Femur (tissue), 1 donor: ENCODE measurements at places on chromosomes 11 and 22.

DNA sequence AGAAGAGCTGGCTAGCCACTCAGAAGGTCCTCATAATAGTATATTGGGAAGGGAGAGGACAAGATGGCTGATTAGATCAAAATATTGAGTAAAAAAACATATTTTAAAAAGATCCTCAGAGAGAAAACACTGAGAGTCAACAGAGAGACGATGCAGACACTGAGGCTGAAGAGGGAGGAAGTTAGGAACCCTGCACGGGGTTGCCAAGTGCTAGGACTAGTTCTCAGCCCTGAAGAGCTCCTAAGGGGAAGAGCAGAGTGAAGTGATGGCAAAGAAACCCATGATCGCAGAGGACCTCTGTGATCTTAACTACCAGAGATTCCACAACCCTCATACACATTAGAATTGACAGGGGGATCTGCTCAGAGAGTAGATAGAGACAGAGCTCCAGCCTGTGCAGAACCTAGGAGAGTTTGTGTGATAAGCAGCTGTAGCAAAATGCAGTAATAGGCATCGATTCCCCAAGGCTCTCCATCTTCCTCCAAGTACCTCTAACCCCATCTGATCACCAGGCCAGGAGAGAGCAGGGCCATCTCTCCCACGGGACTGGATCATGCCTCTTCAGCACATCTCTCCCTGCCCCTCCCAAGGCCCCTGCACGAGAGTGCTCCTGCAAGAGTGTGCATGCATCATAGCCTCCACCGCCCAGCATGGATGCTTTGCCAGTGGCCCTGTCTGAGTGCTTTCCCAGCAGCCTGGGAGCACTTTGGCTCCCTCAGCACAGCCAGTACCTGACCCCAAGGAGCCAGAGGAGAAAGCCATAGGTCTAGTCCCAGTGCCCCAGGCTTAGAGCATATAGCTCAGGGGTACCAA lies 41.2 kb upstream of the ARL14EP start:
- no peak for DNase-seq

DNA sequence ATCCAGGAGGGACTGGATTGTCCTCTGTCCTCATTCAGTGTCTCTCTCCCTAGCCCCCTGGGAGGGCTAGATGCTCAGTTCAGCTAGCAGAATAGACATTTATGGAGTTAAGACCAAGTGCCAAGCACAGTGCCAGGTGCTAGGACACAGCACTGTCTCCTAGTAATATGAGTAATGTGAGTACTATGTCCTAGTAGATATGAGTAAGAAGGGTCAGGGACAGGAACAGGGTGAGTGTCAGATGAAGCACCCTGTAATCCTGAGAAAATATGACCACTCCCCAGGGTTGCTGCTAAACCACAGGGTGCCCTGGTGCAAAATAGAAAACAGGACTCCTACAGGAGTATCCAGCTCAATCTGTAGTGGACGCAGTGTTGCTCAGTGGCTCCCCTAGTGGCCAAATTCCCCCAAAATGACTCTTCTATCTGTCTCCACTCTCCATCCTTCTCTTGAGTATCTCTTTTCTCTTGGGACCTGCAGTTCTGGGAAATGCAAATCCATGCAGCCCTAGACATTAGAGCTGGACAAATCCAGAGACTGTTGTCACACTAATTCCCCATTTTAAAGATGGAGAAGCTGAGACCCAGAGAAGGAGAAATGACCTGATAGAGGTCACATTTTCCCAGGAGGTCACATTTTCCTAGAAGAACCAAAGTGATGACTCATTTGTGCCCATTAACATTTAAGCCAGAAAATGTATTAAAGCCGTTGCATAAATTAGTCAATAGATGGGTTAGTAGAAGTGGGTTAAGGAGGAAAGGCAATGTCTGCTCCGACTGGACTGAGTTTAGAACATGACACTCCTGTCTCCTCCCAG lies 214.3 kb downstream of the NXPE2 start:
- DNase-seq, result no peak

- no peak for DNase-seq
Observed at GRCh38 chr22:33864723-33865130, 55.5 kb downstream of the LARGE1 start.

- no peak for DNase-seq
Observed at GRCh38 chr11:7514099-7514591, 346 bp downstream of the PPFIBP2 start.

GRCh38 chr11:126624506-126624905 lies 269.0 kb downstream of the ST3GAL4 start:
- DNase-seq, result no peak

- no peak for DNase-seq
Observed at GRCh38 chr11:75771646-75772410, 3.2 kb downstream of the DGAT2 start.

DNA sequence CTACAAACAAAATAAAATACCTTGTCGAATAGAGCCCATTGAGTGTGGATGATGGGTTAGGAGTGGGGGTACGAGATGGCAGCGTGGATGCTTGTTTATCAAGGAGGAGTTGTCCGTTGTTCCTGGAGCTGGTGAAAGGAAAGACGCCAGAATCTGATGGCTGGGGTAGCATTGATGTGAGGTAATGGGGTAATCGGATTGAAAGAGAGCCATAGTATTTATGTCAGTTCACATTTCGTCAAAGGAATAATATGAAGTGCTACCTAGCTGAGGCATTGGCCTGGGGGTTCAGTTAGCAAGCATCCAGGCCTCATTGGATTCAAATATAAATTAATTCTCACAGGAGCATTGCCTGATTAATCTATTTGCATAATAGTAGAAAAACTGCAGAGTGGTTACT lies 16.9 kb upstream of the DBX1 start:
- DNase-seq, result no peak

- no peak for DNase-seq
Observed at GRCh38 chr11:10893714-10894151, 35.9 kb upstream of the ZBED5 start.

DNA sequence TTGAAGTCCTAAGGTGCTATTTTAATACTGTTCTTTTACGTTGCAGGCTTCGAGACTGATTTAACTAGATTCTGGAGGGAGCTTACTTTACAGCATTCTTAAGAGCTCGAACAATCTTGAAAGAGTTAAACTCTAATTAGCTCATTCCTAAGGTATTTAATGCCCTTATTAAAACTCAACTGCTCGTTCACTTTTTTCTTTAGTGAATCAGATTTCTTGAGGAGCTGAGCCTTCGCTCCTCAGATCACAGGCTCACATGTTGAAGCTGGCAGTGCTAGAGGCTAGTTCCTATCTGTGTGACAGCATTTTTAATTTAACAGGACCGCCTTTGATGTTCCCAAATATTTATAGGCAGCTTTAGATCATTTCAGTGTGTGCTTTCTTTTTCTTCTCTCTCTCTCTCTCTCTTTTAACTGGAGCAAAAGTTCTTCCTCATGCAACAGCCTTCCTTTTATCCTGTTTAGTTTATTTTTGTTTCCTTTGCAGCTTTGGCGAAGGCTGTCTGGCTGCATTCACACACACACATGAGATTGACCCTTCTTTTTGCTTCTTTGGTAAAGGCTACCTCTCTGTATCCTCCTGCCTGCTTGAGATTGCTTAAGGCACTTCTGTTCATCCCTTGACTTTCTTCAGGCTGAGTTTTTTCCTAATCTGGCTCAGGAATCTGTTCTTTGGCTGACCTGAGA lies 21.0 kb downstream of the ZNRF3 start:
- no peak for DNase-seq

- DNase-seq, result no peak
Observed at GRCh38 chr22:39663751-39664150, 93.2 kb downstream of the CACNA1I start.

GRCh38 chr11:130882138-130882551 lies 34.1 kb downstream of the SNX19 start:
- peak; percentile 50 for DNase-seq

DNA sequence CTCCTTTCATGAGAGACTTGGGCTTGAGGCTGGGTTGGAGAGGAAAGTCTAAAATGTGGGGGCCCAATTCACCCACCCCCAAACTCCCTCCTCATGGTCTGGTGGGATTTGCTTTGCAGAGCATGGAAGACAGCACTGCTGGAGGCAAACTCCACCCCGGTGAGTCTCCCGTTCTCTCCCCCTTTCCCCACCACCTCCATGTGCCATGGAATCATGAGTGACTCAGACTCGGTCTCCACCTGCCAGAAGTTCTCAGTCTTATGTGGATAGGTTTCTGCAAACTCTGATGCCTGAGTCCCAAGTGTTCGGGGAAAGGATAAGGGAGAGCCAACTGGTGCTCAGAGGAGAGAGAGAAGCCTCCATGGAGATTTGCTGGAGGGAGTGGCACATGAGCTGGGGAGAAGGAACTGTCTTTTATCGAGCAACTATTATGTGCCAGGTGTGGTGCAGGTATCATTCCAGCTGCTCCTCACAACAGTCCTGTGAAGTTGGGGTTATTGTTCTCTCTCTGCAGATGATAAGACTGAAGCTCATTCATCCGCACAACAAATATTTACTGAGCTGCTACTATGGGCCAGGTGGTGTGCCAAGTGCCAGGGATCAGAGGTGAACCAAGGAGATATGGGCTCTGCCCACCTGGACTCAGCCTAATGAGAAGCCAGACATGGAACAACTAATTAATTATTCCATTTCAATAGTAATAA lies 6.6 kb downstream of the PLEKHB1 start:
- no peak for DNase-seq

DNA sequence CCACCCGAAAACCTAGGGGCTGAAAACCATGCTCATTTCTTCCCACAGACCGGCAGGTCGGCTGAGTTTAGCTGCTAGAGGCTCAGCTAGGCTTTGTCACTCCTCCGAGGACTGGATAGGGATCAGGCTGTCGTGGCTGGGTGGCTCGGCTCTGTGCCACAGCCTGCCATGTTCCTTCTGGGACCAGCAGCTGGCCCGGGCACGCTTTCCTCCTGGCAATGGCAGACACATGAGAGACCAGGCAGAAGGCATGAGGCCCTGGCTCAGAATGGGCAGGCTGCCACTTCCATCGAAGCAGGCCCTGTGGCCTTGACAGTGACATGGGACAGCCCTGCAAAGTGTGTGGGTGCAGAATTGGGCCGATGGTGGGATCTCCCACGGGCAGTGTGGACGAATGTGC lies 20.9 kb downstream of the PARVG start:
- no peak for DNase-seq

- no peak for DNase-seq
Observed at GRCh38 chr11:44589301-44589700, 23.8 kb downstream of the CD82 start.

GRCh38 chr11:128261011-128261421 lies 326.3 kb downstream of the ETS1 start:
- DNase-seq, result no peak

DNA sequence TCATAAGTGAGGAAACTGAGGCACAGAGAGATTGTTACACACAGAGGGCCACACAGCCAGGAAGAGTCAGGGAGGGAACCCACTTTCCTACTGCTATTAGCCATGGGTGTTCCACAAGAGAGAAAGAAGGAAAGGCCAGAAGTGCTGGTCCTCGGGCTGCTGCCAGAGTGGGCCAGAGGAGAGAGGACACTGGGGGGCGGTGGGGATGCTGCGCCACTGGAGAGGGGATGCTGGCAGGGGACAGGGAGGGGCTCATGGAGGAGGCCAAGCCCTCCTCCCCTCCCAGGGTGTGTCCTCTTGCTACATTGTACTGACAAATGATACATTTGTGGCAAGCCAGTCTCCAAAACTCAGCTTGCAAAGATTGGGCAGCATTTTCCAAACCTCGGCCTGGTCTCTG lies 9.9 kb downstream of the IL10RA start:
- no peak for DNase-seq

DNA sequence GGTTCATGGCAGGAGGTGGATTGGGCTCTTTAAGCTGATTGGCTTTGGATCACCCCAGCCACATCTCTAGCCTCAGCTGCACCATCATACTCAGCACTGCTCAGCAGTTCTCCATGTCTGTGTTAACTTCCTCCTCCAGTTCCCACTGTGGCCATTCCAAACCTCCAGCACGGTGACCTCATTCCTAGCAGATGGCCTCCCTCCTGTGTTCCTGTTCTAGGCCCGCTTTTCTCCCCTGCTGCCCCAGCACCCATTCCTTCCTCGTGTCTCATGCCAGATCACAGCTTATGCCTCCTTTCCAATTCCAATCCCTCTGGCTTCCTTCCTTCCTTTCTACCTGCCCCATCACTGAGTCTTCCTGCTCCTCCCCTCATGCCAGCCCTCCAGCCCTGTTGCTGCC lies 96.1 kb downstream of the MICAL2 start:
- DNase-seq, result no peak

- no peak for DNase-seq
Observed at GRCh38 chr11:44269369-44270351, 40.3 kb downstream of the ALX4 start.

DNA sequence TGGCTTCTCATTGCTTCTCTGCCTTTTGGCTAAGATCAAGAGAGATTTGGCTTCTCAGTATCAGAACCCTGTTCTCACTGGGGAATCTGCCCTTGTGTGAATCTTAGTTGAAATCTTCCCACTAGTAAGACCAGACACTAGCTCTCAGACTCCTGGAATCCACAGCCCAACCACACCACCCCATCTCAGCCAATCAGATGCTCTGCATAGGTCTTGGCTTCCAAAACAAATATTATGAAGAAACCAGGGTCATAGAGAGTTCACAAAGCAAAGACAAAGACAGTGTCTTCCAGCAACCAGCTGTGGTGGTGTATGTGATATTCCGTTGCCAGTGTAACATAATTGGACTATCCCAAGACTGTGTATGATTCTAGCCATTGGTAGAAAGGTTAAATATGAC lies 5.4 kb downstream of the OR8B12 start:
- DNase-seq, result no peak

- DNase-seq, result peak; percentile 84
Observed at GRCh38 chr11:44094260-44094868, 1.1 kb upstream of the EXT2 start.

DNA sequence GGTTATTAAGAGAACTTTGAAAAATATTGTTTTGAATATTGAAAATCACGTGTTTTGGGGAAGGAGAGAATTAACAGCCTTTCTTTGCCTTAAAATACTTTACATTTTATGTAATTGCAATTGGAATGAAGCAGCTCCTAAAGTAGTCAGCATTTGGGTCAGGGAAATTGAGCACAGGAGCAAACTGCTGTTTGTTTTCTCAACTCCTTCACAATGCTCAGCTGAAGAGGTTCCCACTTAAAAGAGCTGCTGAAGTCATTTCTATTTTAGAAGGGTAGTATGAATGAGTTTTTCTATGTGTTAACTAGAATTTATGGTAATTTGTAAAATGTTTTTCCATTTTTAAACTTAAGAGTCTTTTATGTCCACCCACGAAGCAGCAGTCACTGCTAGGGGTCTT lies 8.1 kb upstream of the UCP2 start:
- DNase-seq, result no peak
